ENCODE measurements at places on chromosomes 7 and 10.

- DNase-seq = no peak
Observed at GRCh38 chr7:68752485-68753178, 845.6 kb upstream of the AUTS2 start.

DNA sequence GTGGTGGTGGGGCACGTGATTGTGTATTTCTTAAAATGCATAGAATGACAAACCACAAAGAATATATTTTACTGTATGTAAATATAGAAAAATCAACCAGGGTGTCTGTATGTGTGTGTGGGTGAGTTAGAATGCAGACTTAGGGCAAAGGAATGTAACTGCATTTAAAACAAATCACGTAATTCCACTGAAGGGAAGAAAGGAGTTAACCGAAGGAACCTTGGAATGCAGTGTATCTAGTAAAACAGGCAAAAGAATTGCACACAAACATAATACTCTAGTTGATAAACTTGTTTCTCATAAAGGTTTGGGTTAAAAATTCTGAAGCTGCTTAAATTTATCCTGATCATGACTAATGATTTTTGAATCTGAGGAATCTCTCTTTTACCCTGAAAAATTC lies 134.9 kb downstream of the ADRA2A start:
- DNase-seq = no peak

GRCh38 chr7:140719721-140720120 lies 23.2 kb downstream of the NDUFB2 start:
- DNase-seq = no peak

GRCh38 chr10:13633689-13634088 lies 46.9 kb downstream of the PRPF18 start:
- DNase-seq = no peak

- no peak for DNase-seq
Observed at GRCh38 chr7:93719546-93719945, 145.0 kb upstream of the CALCR start.

GRCh38 chr10:58943960-58944359 lies 232.5 kb upstream of the PHYHIPL start:
- DNase-seq = no peak

GRCh38 chr10:67015225-67015624 lies 89.4 kb downstream of the LRRTM3 start:
- DNase-seq = no peak

DNA sequence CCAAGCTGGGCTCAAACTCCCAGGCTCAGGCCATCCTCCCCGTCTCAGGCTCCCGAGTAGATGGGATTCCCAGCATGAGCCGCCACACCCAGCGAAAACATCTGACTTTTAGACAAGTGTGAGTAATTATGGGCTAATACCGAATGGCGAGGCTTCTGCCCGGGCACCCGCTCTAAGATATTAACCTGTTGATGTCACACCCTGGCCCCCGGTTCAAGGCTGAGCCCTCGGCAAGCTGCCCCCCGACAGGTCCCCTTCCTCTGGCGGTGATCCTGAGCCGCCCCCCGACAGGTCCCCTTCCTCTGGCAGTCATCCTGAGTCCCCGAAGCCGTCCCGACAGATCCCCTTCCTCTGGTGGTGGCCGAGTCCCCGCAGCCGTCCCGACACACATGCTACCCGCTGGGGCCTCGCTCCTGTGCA lies 5.2 kb downstream of the PSMG3 start:
- DNase-seq = no peak

DNA sequence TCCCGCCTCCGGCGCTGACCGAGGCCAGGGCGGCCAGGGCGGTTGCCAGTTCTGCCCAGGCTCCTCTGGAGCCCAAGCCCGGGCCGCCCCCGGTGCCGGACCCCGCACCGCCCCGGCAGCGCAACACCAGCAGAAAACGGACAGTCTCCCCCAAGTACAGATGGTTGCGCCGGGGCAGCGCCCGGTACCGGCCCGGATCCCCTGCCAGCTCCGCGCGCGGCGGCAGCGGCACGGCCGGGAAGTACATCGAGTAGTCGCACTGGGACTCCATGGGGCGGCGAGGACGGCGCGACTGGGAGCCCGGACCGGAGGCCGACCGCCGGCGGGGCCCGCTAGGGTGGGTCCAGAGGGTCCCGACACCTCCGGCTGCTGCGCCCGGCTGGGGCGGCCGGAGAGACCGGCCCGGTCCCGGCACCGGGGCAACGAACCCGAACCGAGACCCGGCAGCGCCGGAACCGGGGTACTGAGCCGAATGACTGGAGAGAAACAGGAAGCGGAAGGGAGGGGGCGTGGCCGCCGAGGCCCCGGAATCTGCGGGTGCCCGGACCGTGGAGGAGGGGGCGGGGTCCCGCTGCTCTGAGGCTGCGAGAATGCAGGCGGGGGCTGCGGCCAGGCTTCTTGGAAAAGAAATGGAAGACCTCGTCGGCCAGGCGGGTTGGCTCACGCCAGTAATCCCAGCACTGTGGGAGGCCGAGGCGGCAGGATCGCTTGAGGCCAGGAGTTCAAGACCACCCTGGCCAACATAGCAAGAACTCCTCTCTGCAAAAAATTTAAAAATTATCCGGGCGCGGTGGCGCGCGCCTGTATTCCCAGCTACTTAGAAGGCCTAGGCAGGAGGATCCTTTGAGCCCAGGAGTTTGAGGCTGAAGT lies at the start of gene TRAPPC14:
TRAPPC14 (minus strand) TSS at position 495 of the 870 bp plus-strand sequence; CDS start at position 271, 224 bp downstream.
- DNase-seq = peak; percentile 93

- DNase-seq = no peak
Observed at GRCh38 chr7:112635742-112636141, 154.5 kb downstream of the TMEM168 start.

- DNase-seq = no peak
Observed at GRCh38 chr10:15805395-15806058, 54.8 kb downstream of the MINDY3 start.

GRCh38 chr7:44431091-44431608 lies 59.3 kb downstream of the NUDCD3 start:
- no peak for DNase-seq

- no peak for DNase-seq
Observed at GRCh38 chr7:112882511-112882910, 92.3 kb upstream of the TMEM168 start.

DNA sequence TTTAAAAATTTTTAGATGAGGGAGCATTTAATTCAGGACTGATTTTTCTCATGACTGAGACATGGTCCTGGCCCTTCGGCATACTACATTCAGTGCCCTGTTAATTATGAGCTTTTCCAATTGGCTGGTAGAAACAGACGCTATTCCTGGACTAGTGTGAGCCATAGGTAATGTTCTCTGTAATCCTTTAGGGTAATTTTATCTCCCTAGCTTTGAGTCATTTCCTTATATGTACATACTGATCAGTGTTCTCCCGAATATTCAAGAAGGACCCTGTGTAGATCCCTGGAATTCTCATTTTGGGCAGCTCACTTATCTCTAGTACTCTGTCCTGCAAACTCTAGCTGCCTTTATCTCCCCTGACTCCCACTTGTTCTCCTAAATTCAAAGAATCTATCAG lies 92.6 kb upstream of the NPY start:
- DNase-seq = no peak

DNA sequence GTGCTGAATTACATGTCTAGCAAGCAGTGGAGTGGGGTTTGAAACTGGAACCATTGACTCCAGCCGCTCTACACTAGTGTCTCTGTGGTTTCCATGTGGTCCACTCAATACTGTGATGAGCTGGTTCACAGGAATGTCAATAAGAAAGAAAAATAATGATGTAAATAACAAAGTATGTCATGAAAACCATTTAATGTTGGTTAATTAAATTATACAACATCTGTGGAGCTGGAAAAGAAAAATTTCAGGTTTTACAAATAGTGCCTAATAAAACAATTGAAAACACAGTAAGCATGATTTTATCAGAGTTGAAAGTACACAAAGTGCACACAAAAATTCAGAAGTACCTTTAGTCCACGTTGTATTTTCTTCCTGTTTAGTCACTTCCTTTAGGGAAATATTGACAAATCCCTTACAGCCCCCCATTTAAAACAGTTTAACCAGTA lies 28.7 kb upstream of the NAMPT start:
- DNase-seq = no peak
